Esophagus muscularis mucosa (tissue), 4 donors: ENCODE measurements at places on chromosomes 3 and 15. TPM values are rescaled to one million over a fixed set of nuclear protein-coding genes. Genes with fewer than 3 reads are reported as not detected.

Gene CHP1
- 98.3 TPM for total RNA-seq

Gene BTLA
- total RNA-seq, result not detected

Gene AAGAB
- total RNA-seq, result 24.4 TPM

- DNase-seq, result no peak
These were observed 360.1 kb downstream of the LSAMP start for GRCh38 chr3:116084999-116085791.

GRCh38 chr15:55827204-55827603 lies 84.3 kb upstream of the PRTG start:
- no peak for DNase-seq
